ENCODE measurements at places on chromosomes 1 and 21.
A peak's percentile ranks its signal among the peaks of the same experiment; 100 is the strongest.

- DNase-seq: peak; percentile 64
Measured at GRCh38 chr1:108962681-108963051, 618 bp downstream of the CLCC1 start.

- peak; percentile 72 for DNase-seq
Measured at GRCh38 chr21:43703035-43703880, 15.7 kb upstream of the PDXK start.

- no peak for DNase-seq
Measured at GRCh38 chr1:82783044-82783443, 982.3 kb downstream of the ADGRL2 start.

- DNase-seq: no peak
Measured at GRCh38 chr1:185570962-185571361, 163.2 kb upstream of the HMCN1 start.

DNA sequence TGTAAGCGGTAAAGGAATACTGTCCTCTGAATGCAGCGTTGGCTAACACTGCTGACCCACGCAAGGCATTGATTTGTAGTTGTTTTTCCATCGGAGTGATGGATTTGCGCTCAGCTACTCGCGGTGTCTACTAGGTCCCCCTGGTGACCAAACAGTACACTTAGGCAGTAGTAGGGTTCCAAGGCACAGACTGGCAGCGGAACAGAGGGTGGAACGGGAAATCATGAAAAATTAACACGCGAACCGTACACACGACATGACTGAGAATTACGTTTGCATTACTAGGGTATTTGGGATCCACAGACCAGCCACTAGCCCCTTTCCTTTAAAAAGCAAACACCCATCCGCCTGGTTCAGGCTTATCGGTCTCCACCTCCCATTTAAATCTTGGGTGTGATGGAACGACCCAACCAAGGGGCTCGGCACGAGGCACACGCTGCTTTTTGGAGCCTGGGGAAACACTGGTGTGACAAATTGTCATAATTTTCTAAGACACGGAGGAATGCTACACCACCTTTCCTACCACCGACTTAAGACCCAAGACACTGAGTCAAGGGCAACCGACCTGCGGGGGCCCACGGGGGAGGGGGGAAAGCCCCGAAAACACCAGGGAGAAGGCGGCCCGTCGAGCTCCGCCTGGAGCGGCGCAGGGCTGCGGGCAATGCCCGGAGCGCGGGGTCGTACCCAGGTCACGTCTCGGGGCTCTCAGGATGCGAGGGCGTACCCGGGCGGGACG, 699 bp downstream of the DIPK1A start:
- peak; percentile 50 for DNase-seq

- DNase-seq: no peak
Measured at GRCh38 chr1:11498956-11499594, 20.1 kb downstream of the DISP3 start.

- DNase-seq: no peak
Measured at GRCh38 chr1:24541711-24542346, 14.1 kb upstream of the NCMAP start.

GRCh38 chr1:197083474-197083873, 16.4 kb upstream of the F13B start:
- DNase-seq: no peak

All from lower lobe of right lung (tissue), 2 donors.